Stimulated activated CD8-positive, alpha-beta memory T cell treated with anti-CD3 and anti-CD28 coated beads, Interleukin-15, amount 100 ng/mL, for 24 hours (primary cell): ENCODE measurements at places on chromosomes 4 and X.

GRCh38 chr4:96703265-96703664, 863.4 kb downstream of the PDHA2 start:
- DNase-seq = no peak

- no peak for DNase-seq
These were observed at the start of gene FLNA for GRCh38 chrX:154374313-154375155. FLNA (minus strand) TSS chrX:154374634; CDS start chrX:154371245, 3,389 bp downstream.

- DNase-seq = no peak
These were observed 3.5 kb downstream of the S100G start for GRCh38 chrX:16653424-16653823.

DNA sequence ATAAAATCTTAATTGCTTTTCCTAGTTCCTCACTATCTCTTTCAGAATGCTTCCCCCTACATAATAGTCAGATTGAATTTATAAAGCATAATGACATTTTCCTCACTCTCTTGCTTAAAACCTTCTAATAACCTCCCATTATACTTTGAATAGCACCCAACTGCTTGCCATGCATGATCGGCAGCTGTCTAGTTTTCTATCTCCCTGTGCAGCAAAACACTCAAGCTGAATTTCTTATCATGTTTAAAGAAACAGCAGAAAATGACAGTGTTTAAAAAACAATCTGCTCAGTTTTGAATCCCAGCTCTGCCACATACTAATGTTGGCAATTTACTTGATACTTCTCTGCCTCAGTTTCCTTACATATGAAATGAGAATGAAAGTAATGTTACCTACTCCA, 947.1 kb upstream of the HS3ST1 start:
- DNase-seq = no peak

- no peak for DNase-seq
These were observed 223.1 kb downstream of the KDR start for GRCh38 chr4:54902271-54902670.

DNA sequence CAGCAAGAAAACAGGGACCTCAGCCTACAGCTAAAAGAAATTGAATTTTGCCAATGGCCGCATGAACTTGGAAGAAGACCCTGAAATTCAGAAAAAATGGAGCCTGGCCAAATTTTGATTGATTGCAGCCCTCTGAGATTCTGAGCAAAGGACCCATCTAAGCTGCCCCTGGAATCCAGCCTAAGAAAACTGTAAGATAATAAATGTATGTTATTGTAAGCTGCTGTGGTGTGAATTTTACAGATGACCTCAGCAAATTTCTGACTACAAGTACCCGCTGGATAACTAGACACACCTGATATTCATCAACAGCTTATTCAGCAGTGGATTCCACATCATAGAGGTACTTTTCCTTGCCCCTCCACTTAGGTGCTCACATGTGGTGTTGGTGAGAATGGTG, 119.5 kb upstream of the EPHA5 start:
- DNase-seq = no peak

GRCh38 chrX:9885150-9885549, 82.0 kb upstream of the CLDN34 start:
- DNase-seq = peak; percentile 20

GRCh38 chrX:69144838-69145680, 20.2 kb downstream of the PJA1 start:
- DNase-seq = no peak

GRCh38 chr4:155530857-155531256, 135.8 kb upstream of the GUCY1A1 start:
- DNase-seq = no peak

DNA sequence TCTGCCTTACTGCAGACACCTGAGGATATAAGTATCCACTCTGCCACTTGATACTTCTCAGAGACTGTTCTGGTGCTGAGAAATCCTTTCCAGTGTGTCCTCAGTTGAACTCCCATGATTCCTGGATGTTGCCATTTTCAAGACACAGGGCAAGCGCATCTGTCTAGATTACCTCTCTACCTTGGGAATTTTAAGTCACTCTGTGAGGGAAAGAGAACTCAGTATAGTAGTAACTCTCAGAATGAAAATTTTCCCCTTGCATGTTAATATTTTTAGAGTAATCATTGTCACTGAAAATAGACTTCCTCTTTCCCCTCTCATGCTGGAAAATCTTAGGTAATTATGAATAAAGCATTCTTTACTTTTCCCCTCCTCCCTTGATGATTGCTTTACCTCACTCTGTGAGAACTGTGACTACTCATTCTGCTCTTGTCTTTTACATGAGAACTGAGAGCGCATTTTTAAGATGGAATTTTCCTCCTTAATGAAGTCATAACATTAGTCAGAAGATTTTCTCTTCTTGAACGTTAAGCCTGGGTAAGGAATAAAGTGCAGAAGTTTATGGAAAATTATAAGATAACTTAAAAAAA, 45.0 kb downstream of the TET2 start:
- DNase-seq = no peak

DNA sequence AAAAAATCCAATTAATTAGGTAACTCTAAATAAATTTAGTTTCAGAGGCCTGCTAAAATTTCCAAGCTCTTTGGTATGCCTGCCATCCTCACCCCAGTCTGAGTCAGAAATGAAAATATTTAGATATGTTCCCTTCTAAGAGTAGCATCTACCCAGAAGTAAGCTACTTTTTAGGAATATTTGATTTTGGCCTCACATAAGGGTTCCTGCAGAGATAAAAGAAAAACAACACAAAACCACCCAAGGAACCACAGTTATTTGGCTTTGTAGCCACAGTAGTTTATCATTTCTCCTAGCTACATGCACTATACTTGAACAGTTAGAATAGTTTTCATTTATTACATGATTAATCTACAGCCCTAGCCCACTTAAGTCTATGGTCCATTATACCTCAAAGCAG, 192.6 kb upstream of the FAM241A start:
- DNase-seq = no peak

DNA sequence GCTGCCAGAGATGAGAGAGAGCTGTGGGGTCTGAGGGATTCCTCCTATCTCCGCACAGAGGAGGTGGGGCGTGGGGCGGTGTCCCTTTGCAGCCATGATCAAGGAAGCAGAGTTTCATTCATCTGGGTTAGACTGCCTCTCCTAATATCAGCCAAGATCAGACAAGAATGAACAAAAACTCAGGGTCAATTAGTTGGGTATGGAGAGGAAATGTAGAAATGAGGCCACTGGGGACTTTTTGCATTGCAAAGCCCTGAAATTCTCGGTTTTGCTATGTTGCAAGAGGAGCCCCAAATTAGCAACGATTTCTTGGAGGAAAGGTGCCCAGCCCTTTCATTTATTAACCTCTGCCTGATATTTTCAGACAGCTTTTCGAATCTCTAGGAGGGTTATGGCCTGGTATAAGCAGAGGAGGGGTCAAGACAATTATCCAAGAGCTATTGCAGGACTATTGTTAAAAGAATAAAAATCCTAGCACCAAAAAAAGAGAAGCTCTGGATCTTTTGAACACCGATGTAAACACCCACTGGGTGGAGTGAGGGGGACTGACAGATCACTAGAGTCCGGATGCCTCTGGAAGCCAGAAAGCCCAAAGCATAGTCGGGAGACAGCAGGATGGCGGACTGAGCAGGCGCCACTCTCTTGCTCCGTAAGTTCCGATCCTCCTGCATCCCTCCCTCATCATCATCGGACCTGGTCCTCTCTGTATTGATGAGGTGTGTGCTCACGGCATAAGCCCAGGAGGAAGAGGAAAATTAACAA, 34.4 kb upstream of the ACSL1 start:
- no peak for DNase-seq

DNA sequence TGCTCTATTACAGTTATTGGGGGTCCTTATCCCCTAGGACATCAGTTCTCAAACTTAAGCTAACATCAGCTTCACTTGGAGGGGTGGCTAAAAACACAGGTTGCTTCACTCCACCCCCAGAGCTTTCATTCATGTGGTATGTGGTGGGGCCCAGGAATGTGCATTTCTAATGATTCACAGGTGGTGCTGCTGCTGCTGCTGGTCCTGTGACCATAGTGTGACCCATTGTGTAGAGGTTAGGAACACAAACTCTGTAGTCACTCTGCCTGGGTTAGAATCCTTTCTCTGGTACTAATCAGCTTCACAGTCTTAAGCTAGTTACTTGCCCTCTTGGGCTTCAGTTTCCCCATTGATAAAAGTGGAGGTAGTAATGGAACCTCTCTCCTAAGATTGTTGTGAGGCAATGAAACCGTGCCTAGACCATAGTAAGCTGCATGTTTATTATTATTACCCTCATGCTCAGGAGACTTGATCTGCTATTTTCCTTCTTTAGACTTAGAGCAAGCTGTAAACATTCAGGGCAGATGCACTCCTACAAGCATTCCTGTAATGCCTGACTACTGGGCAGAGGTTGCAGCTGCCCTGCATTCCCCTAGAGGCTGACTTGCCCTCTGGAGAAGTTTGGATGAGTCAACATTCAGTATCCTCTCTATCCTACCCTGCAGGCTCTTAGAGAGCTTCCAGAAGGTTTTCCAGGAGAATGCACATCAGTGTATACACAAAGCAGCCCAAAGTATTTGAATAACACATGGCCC, 94.1 kb upstream of the ACSL4 start:
- no peak for DNase-seq

- DNase-seq = no peak
These were observed 46.3 kb downstream of the ATP1B4 start for GRCh38 chrX:120408168-120408567.

GRCh38 chr4:55110131-55110530, 15.3 kb downstream of the KDR start:
- DNase-seq = no peak

- DNase-seq = no peak
These were observed 4.4 kb downstream of the FBXW7 start for GRCh38 chr4:152531479-152531878.

GRCh38 chr4:80135702-80136058, 61.6 kb upstream of the PRDM8 start:
- DNase-seq = no peak

DNA sequence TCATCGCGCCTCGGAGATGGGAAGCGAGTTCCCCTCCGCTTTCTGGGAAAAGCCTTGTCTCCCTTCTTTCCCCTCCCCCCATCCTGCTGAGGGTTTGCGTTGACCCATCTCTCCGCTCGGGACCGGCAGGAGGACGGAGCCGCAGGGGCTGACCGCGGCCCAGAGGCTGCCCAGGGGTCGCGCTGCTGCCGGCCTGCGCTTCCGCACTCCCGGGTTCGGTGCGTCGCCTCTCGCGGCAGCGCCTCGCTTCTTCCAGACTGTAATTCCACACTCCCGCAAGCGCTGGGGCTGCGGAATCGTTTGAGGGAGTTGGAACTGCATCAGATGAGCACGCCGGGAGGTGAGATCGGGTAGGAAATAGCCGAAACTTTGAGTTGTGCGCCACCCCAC, 88.3 kb downstream of the BCOR start:
- DNase-seq = no peak

DNA sequence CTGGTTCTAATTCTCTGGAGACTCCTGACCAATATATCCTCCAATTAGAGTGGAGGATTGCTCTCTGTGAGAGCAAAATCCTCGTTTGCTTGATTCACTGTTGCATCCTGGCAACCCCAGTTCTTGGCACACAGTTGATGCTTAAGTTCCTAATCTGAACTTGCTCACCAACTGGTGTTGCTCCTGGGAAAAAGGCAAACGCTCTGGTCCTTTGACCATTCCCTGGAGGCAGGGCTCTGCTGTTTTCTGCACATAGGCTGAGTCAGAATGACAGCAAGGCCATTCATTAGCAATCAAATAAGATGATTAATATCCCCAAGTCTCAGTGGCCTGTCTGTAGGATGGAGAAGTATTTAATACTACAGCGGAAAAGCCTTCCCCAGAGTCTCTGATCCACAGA, 172.7 kb upstream of the TBC1D9 start:
- no peak for DNase-seq

DNA sequence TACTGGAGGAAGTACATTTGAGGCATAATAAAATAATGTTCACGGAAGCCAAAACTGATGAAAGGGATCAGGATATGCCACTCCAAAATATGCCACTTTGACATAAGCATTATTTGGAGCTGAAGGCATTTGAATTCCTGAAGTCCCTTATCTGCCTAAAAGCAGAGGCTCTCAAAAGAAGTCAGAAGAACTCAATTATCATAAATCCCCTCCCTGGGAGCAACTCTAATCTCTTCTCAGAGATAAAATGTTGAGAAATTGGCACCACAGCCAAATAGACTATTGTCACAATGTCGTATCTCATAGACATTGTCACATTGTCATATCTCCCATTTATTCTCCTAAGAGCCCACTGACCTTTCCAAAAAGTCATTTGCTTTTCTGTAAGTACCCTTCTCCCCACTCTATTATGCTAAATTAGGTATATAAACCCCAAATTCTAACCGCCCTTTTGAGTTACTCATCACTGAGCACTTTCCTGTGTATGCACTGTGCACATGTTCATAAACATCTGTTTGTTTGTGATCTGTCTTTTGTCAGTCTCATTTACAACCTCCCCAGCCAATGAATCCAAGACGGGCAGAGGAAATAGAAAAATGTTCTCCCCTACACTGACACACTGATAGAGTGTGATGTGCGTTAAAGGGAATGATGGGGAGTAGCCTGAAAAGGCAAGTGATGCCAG, 78.5 kb upstream of the NAF1 start:
- no peak for DNase-seq

DNA sequence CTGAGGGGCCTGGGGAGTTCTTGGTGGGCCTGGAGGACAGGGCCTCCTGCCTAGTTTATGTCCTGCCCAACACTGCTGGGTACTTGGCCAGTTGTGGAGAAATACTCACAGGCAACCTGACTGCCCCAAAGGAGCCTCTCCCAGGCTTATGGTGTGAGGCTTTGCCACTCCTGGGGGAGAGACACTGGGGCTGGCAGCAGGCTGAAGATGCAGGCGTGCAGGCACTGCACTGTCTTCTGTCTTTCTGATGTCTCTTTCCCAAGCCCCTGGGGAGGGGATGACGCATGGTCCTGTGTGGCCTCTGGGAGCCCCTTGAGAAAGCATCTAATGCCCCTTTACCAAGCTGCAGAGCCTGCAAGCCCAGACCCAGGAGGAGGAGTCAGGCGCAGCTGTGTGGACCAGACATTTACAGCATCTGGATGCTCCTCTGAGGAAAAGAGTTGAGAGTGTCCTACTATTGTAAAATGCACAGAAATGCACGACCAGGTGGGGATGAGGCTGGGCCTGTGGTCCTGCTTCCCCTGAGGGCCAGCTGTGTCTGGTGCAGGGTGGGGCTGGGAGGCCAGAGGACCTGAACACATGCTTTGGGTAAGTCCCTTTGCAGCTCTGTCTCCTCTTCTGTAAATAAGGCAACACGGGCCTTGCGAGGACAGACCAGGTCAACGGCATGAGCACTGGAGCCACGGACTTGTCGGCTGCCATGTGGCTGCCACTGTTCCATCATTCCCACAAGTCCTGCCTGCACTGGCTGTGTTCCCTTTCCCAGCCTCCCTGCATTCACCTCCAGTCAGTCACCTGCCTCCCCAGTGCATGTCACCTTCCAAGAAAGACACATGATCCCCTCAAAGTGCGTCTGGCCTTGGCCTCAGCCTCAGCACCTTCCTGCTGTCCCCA, 8.4 kb downstream of the TMEM271 start:
- no peak for DNase-seq

GRCh38 chr4:7759216-7759615, 180.4 kb downstream of the AFAP1 start:
- DNase-seq = no peak

GRCh38 chr4:20288846-20289512, 37.3 kb downstream of the SLIT2 start:
- DNase-seq = no peak

- no peak for DNase-seq
These were observed 25.9 kb upstream of the NYX start for GRCh38 chrX:41421071-41421729.

- no peak for DNase-seq
These were observed 32.8 kb upstream of the MAML3 start for GRCh38 chr4:140186651-140187315.
